ENCODE measurements at places on chromosomes 11 and 22. TPM values are rescaled to one million over a fixed set of nuclear protein-coding genes. Genes with fewer than 3 reads are reported as not detected.

The TUBA8 gene
- 0.98 TPM for polyA plus RNA-seq

The DGCR6 gene
- 0.68 TPM for polyA plus RNA-seq

The CDC42BPG gene
- 30.7 TPM for polyA plus RNA-seq

The RAB39A gene
- not detected for polyA plus RNA-seq

The RIMBP3C gene
- polyA plus RNA-seq: 0.01 TPM

The ELF5 gene
- polyA plus RNA-seq: 0.47 TPM

The NPTXR gene
- 0.28 TPM for polyA plus RNA-seq

The OR5AP2 gene
- polyA plus RNA-seq: not detected

The ACRV1 gene
- polyA plus RNA-seq: not detected

The OLFML1 gene
- polyA plus RNA-seq: 1.2 TPM

The OR52N4 gene
- not detected for polyA plus RNA-seq

The SLC22A12 gene
- not detected for polyA plus RNA-seq

The GAL3ST3 gene
- polyA plus RNA-seq: 0.01 TPM

The LDHAL6A gene
- not detected for polyA plus RNA-seq

The SULT4A1 gene
- polyA plus RNA-seq: 0.01 TPM

The DEUP1 gene
- not detected for polyA plus RNA-seq

The GSTT2 gene
- 0.11 TPM for polyA plus RNA-seq

The OR5B21 gene
- not detected for polyA plus RNA-seq

The PLEKHA7 gene
- polyA plus RNA-seq: 46.0 TPM

The GPR83 gene
- 0.01 TPM for polyA plus RNA-seq

The DTX4 gene
- polyA plus RNA-seq: 1.8 TPM

The HSCB gene
- polyA plus RNA-seq: 11.4 TPM

The TBRG1 gene
- 16.9 TPM for polyA plus RNA-seq

The RAB36 gene
- 1.7 TPM for polyA plus RNA-seq

The OR56A1 gene
- polyA plus RNA-seq: not detected

The MTMR2 gene
- 5.6 TPM for polyA plus RNA-seq

The IL18 gene
- 140 TPM for polyA plus RNA-seq

The SLC15A3 gene
- polyA plus RNA-seq: 9.7 TPM

The OR5A1 gene
- not detected for polyA plus RNA-seq

The SLCO2B1 gene
- polyA plus RNA-seq: 5.6 TPM

The GRIK4 gene
- polyA plus RNA-seq: 0.09 TPM

The NAGA gene
- polyA plus RNA-seq: 6.9 TPM

The GALNT18 gene
- 5.8 TPM for polyA plus RNA-seq

The SPTBN2 gene
- 61.3 TPM for polyA plus RNA-seq

The CCDC87 gene
- 0.09 TPM for polyA plus RNA-seq

The OR52H1 gene
- polyA plus RNA-seq: not detected

The OR4D10 gene
- polyA plus RNA-seq: not detected

The MMP1 gene
- 0.24 TPM for polyA plus RNA-seq

The PRRG4 gene
- 16.9 TPM for polyA plus RNA-seq

The SLC17A6 gene
- polyA plus RNA-seq: not detected

The XNDC1N gene
- polyA plus RNA-seq: 1.9 TPM

The TRIM64 gene
- polyA plus RNA-seq: not detected

The UBE2L3 gene
- polyA plus RNA-seq: 49.1 TPM

The KDM4D gene
- polyA plus RNA-seq: 0.31 TPM

The TYR gene
- not detected for polyA plus RNA-seq

The NLRP14 gene
- not detected for polyA plus RNA-seq

The LRRC10B gene
- polyA plus RNA-seq: 0.04 TPM

The F2 gene
- 0.04 TPM for polyA plus RNA-seq

The CPSF7 gene
- polyA plus RNA-seq: 32.7 TPM

Measured in esophagus (tissue), 2 donors.